ENCODE measurements at places on chromosomes 4 and X.

GRCh38 chr4:7238300-7238960 is 46.1 kb downstream of the SORCS2 start:
- no peak for DNase-seq

DNA sequence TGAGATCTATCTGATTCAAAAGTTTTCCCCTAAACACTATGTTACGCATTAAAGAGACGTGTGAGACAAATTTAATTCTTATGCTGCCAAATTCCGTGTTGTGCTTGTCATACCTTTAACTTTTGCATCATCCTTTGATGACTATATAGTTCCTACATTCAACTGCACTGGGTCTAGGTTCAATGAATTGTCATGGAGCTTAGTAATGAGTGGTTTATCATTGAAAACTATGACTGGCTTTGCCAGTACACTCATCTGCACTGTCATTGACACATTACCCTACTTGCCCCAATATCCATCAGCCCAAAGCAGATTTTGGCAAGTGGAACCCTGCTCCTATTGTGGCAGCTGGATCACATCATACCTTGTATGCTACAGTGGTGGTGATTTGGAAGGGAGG is 882.9 kb upstream of the SLIT2 start:
- no peak for DNase-seq

GRCh38 chr4:101419336-101420135 is 72.2 kb upstream of the PPP3CA start:
- no peak for DNase-seq

DNA sequence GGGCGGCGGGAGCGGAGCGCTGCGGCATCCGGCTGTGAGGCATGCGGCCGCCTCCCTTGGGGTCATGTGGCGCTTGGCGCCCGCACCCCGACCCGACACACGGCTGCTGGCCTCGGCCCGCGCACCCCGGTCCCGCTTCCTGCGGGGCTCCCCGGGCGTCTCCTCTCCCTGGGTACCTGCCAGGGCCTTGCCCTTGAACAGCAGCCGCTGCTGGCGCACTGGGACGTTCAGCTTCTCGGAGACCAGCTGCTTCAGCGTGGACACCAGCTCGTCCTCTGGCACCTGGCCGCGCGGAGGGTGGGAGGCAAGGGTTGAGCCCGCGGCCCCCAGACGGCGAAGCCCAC is 391 bp downstream of the UBL4A start:
- no peak for DNase-seq

- DNase-seq = no peak
These were observed 1475.5 kb upstream of the AGA start for GRCh38 chr4:178917756-178918155.

GRCh38 chr4:33649015-33649414 is 2595.3 kb downstream of the ARAP2 start:
- DNase-seq = no peak

DNA sequence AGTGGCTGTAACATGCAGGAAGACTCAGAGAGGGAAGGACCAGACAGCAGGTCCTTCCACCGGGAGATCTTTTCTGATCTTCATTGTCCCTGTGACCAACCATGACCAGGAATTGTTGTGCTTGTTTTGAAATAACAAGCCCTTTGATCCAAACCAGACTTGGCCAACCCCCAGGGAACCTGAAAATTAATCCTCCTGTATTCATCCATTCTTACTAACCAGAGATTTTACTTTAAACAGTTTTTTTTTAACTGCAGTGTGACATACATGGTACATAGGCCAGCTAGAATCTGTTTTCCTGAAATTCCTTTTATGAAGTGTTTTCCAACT is 4.0 kb downstream of the WFS1 start:
- no peak for DNase-seq

GRCh38 chrX:11751261-11751660 is 6.8 kb upstream of the MSL3 start:
- no peak for DNase-seq

DNA sequence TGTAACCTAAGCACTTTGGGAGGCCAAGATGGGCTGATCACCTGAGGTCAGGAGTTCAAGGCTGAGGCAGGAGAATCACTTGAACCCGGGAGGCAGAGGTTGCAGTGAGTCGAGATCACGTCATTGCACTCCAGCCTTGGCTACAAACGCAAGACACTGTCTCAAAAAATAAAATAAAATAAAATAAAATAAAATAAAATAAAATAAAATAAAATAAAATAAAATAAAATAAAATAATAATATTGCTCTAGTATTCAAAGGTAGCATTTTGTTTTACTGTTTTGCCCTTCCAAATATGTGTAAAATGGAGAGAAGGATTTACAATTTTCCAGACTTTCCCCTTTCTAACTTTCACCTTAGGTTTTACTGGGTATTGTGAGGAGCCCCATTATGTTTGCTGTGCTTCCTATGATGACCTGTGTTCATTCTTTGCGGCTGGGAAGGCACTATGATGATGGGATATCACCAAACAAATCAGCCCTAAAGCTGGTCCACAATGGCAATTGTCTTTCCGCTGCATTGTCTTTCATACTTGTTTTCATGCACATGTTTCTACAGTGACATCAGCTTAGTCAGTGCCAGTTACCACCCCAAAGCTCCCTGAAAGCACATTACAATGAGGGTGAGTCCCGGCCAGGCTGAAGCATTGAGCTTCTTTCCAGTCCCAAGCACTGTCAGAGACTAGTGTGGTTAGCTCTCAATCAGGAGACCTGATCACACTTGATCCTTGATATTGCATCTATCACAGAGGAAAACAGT is 50.8 kb downstream of the DTHD1 start:
- DNase-seq = no peak

DNA sequence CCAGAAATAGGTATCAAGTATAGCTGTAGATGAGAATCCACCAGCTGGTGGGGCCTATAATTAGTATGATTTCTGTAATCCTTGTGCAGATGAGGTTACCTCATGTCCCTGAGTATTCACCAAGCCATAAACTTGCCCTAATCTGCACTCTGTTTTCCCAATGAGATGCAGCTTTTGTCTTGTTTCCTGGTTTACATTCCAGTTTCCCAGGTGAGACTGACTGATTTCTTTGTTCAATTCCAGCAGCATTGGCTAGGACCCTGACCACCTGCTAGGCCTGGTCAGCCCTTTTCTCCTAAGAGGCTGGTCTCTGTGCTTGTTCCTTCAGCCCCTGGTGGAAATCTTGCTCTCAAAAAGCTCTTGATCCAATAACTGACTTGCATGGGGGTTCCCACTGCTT is 44.6 kb downstream of the GABRB1 start:
- no peak for DNase-seq

GRCh38 chr4:189128341-189128740 is 812.3 kb upstream of the FRG1 start:
- no peak for DNase-seq

GRCh38 chr4:186904101-186904500 is 180.4 kb upstream of the FAT1 start:
- DNase-seq = peak; percentile 83

- no peak for DNase-seq
These were observed 11.2 kb downstream of the FHDC1 start for GRCh38 chr4:152947311-152947710.

DNA sequence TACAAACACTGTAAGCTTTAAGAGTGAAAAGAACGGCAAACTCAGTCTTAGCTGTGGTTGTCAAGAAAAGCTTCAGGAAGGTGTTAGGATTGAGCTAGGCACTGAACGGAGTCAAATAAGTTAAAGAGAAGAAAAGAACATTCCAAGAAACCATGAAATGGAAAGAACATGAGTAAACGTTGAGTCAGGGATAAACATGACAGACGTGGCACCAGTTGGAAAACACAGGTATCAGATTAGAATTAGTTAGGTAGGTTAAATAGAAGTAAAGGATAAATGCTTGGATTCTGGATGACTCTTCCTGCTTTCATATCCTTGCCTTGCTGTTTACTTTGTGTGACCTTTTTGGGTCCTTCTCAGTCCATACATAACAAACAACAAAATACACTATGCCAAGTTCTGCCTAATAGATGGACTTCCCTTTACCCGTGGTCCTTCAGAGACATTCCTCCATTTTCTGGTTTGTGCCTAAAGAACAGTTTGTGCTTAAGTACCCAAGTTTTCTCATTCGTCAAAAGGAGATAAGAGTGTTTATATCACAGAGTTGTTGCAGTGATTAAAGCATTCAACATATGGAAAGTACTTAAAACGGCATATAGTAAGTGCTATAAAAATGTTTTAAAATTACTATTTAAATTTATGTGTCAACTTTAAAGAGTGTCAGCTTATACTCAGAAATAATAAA is 446.9 kb downstream of the TMA16 start:
- peak; percentile 30 for DNase-seq

- peak; percentile 56 for DNase-seq
These were observed 196.8 kb upstream of the ATP6AP2 start for GRCh38 chrX:40383969-40384368.

DNA sequence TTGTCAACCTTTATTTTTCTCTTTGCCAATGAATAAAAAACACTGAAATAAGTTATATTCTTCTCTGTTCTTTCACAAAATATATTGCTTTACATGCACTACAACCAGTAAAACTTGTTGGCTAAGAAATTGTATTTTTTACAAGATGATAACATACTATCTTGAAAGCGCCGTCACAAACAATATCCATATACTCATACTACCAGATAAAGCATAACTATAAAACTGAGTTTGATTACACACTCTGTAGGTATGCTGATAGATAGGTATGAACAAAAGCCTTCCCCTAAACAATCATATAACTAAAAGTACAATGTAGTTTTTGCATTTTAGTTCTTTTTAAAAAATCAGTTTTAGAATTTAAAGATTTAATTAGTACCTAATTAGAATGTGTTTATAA is 13.6 kb upstream of the BMP2K start:
- DNase-seq = no peak

DNA sequence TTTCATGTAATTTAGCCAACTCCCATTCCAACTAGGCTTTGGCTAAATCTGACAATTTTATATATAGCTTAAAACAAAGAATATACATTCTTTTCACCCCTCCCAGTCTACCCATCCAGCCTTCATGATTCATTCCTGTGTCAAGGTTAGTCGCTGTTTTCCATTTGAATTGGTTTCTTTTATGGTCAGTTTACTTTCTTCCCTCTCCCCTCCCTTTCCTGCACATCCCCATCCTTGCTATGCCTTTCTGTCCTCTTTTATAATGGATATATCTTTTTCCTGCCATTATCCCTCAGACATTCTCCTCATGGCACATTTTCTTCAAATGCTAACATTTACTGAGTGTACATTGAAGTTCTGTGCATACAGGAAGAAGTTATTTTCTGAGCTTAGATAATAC is 4.7 kb downstream of the ZXDB start:
- DNase-seq = no peak

GRCh38 chr4:2793586-2794485 is 951 bp downstream of the SH3BP2 start:
- DNase-seq = no peak

GRCh38 chr4:140989944-140990343 is 143.3 kb downstream of the RNF150 start:
- DNase-seq = no peak

DNA sequence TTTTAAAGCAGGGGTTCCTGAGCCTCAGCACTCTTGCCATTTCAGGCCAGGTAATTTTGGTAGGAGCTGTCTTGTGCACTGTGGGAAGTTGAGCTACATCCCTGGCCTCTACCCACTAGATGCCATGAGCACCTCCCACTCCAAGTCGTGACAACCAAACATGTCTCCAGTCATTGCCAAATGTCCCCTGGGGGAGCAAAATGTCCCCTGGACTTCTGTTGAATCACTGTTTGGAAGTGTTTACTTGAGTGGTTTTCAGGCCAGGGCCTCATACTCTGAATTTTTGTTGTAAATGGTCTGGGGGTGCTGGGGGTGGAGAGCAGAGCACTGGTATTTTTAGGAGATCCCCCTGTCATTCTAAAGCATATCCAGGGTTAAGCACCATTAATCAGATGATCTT is 3.2 kb downstream of the PDK3 start:
- no peak for DNase-seq

DNA sequence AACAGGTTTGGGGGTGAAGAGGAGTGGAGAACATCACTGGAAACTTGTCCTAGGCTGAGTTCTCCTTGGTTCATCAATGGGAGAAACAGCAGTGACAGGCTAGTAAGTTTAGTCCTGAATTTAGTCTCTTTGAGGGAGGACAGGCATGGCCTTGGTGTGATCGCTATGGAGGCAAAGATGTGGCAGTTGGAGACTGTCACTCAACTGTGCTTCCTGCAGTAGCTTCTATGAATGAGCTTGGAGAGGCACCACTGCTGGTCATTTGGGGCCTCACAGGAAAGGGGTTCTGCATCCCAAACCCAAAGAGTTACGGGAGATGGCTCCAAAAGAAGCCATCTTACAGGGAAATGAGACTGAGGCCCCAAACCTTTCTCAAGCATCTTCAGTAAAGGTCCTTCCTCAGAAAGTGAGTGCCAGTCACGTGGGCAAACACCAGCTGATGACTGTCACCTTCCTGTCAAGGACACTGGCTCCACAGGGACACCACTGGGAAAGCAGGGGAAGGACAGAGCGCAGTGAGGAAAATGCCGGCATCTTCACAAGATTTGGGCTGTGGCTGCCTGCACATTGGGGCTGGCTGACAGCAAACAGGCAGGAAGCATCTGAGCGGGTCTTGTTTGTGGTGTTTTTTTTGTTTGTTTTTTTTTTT is 7.2 kb downstream of the MRFAP1 start:
- DNase-seq = no peak

DNA sequence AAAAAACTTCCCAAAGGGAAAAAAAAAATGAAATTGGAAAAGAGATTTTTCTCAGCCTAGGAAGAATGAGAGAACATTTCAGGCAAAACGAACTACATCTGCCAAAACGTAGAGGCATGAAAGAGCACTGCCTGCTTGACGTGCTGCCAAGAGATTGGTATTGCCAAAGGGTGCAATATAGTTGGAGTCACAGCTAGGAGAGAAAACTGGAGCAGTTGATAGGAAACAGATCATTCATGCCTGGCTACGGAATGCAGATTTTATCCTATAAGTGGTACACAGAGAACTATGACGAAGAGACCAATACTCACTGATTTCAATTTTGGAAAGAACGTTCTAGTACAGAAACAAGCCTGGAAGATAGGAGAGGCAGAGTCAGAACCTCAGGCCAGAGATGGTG is 68.4 kb upstream of the IQCM start:
- DNase-seq = no peak

- DNase-seq = no peak
These were observed 267.3 kb upstream of the TET2 start for GRCh38 chr4:104879367-104879766.

DNA sequence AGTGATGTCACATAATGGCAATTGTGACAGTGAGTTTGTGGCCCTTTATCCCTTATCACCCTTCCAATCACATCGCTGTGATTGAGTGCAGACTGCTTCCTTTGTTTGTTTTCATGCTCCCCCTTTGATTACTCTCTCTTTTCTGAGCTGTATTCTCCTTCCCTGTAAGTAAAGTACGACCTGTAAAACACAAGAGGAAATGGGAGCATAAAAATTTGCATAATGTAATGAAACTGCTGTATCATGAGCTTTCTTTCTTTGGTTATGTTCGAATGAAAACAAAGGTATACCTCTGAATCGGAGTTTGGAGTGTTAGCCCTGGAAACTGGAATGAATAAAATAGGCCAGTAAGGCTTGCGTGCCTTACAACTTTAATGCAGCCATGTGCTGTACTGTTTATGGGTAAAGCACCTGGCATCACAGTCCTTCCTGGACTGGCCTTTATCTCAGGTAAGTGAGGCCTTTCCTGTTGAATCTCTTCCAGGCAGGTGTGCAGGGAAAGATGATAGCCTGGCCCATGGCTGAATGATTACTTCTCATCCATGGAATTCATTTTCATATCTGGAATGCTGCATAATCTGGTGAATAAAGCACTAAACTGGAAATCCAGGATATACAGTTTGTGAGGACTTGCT is 26.6 kb upstream of the HS3ST1 start:
- DNase-seq = no peak

Measured in epithelial cell of proximal tubule (primary cell).